Thoracic aorta (tissue), 2 donors: ENCODE measurements at places on chromosomes 6 and 20. TPM values are rescaled to one million over a fixed set of nuclear protein-coding genes. Genes with fewer than 3 reads are reported as not detected.

DNA sequence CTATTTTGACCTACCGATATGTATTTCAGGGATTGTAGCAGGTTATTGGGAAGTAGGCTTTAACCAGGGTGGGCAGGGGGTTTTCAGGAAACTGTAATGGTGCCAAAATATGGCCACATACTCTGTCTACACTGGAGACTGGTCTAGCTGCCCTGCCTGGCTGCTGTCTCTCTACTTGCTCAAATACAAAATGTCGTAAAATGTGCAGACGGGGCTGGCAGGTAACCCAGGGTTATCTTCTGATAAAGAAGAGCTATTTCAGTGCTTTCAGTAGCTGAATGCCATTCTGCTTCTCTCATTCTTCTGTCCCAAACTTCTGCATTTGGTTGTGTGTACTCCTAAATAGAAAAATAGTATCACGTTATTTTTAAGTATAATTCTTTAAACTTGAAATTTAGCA is 616.2 kb downstream of the EPM2A start:
- no peak for DNase-seq

- DNase-seq, result no peak
Observed at GRCh38 chr6:57209030-57209429, 13.1 kb downstream of the RAB23 start.

IL17F gene
- total RNA-seq, result not detected

GRCh38 chr20:24914388-24915241 is 34.5 kb upstream of the CST7 start:
- no peak for DNase-seq

OXT gene
- not detected for total RNA-seq

TRDN gene
- not detected for total RNA-seq

POPDC3 gene
- total RNA-seq, result not detected

GRCh38 chr20:38454556-38455473 is 17.8 kb upstream of the RALGAPB start:
- no peak for DNase-seq

DNA sequence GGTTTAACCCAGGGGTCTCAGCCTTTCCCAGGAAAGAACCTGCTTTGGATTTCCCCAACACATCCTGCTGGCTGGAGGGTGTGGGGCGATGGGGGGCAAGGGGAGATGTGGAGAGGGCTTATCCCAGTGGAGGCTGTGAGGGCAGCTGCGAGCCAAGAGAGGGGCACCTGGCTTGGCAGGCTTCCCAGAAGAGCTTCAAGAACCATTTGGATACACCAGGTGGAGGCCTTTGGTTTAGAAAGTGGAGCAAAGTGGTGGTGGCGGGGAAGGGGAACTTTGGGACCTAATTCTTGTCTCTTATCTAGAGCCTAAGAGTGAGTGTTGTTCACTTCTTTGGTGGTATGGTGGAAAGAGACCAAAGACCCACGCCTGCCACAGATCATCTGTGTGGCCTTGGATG is 12.4 kb downstream of the CD40 start:
- no peak for DNase-seq

DNA sequence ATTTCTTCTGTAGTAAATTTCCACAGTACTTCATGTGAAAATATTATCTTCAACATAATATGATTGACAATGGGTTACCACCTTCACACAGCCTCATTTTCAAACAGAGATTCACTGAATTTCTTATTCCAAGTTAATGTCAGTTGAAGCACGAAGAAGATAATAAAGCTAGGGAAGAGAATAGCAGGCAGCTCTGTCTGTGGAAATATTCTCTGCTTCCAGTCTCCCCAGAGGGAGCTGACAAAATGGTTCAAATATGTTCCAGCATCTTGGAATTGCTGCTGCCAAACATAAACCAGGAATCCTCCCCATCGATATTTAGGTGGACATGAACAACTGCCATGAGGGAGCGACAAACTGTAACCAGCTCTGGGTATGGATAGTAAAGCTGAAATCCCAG is 224.8 kb downstream of the GJA1 start:
- DNase-seq, result no peak

- no peak for DNase-seq
Observed at GRCh38 chr6:160457823-160458222, 109.6 kb downstream of the SLC22A3 start.

DNA sequence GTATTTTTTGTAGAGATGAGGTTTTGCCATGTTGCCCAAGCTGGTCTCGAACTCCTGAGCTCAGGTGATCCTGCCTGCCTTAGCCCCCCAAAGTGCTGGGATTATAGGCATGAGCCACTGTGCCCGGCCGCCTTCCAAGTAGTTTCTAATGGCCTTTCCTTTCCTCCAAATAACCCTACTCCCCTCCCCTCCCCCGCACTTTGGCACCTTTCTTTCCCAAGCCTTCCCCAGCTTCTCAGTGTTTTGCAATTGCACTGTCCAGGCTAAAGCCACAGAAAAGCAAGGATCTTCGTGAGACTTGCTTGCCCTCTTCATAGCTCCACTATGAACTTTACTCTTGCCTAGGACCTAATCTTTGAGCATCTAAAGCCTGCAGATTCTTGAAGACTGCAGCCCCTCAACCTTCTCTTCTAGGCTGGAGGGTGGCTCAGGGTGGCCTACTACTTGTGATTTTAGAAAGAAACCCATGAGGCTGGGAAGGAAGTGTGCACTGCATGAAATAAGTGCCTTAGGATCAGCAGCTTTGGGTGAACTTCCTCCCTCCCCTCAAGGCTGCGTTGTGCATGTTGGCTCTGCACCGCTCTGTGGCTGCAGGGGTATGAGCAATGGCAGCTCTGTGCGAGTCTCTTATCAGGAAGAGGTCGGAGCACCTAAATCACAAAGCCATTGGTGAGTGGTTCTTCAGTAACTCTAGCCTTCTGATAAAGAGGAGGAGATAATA is 152.4 kb upstream of the SNX9 start:
- DNase-seq, result no peak

GRCh38 chr6:30130887-30131862 is 4.8 kb upstream of the TRIM40 start:
- no peak for DNase-seq

- DNase-seq, result no peak
Observed at GRCh38 chr6:43055966-43056365, 2.3 kb upstream of the CUL7 start.

TMEM200A gene
- total RNA-seq, result 3.7 TPM

DNA sequence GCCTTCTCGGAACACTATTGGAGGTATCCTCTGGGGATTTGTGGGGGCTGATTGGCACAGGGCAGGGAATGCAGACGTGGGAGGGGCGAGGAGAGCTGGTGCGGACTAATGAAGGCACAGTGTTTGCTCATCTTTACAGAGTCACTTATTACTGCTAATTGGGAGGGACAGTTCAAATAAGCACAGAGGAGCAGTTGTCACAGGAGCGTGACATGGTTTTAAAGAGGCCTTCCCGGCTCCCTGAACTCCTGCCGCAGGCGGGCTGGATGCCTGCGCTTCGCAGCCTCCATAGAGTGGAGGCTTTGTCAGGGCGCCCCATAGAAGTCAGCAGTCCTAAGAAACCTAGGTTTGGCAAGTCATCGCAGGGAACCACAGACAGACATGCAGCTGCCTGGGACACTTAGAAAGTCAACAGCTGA is 149.6 kb downstream of the LINC00237 start:
- no peak for DNase-seq

DNA sequence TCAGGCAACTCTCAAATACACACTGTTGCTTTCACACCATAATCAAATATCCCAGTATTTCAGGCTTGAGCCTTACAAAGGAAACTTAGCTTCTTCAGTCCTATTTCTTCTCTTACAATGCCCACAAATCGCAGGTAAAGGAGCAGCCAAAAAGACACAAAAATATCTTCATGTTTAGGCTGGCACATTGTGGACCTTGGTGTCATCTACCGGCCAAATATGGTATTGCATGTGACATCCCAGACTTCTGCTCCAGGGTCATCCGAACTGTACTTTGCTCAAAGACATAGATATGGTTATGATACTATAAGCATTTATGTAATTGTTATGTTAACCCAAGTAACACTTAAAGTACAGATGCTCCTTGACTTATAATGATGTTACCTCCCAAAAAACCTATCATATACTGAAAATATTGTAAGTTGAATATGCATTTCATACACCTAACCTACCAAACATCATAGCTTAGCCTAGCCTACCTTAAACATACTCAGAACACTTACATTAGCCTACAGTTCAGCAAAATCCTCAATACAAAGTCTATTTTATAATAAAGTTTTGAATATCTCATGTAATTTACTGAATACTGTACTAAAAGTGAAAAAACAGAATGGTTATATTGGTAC is 4.6 kb downstream of the OR2H2 start:
- DNase-seq, result no peak

DNA sequence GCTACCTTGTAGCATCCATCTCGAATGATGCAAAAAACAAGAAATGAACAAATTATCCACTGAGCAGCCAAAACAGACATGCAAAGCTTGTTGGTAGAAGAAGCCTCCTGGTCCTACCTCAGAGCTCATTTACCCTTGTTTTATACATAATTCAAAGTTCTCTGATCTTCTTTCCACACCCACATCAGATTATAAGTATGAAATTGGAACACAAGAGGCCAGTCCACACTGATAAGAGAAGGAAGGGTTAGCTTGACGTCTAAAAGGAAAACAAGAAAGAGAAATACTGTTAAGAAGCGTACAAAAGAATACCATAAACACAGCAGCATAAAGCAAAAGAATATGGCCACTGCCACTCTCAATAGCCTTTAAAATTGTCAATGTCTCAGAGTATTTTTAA is 49.7 kb downstream of the FAM83B start:
- DNase-seq, result no peak

DNA sequence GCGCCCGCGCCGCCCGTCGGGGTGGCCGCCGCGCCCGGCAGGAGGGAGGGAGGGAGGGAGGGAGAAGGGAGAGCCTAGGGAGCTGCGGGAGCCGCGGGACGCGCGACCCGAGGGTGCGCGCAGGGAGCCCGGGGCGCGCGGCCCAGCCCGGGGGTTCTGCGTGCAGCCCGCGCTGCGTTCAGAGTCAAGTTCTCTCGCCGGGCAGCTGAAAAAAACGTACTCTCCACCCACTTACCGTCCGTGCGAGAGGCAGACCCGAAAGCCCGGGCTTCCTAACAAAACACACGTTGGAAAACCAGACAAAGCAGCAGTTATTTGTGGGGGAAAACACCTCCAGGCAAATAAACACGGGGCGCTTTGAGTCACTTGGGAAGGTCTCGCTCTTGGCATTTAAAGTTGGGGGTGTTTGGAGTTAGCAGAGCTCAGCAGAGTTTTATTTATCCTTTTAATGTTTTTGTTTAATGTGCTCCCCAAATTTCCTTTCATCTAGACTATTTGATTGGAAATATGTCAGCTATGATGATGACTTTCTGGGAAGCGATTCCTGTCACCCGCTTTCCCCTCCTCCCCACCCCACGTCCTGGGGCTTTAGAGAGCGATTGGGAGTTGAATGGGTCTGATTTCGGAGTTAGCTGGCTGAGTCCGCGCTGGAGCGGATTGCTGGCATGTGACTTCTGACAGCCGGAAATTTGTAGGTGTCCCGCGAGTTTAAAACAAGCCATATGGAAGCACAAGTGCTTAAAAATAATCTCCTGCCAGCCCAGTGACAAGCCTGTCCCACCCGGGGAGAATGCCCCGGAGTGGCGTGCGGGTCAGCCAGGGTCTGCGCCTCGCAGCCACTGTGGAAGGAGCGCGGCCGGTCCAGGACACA is 1.1 kb downstream of the ESR1 start:
- no peak for DNase-seq

- no peak for DNase-seq
Observed at GRCh38 chr6:85401186-85402021, 48.5 kb upstream of the NT5E start.

DNA sequence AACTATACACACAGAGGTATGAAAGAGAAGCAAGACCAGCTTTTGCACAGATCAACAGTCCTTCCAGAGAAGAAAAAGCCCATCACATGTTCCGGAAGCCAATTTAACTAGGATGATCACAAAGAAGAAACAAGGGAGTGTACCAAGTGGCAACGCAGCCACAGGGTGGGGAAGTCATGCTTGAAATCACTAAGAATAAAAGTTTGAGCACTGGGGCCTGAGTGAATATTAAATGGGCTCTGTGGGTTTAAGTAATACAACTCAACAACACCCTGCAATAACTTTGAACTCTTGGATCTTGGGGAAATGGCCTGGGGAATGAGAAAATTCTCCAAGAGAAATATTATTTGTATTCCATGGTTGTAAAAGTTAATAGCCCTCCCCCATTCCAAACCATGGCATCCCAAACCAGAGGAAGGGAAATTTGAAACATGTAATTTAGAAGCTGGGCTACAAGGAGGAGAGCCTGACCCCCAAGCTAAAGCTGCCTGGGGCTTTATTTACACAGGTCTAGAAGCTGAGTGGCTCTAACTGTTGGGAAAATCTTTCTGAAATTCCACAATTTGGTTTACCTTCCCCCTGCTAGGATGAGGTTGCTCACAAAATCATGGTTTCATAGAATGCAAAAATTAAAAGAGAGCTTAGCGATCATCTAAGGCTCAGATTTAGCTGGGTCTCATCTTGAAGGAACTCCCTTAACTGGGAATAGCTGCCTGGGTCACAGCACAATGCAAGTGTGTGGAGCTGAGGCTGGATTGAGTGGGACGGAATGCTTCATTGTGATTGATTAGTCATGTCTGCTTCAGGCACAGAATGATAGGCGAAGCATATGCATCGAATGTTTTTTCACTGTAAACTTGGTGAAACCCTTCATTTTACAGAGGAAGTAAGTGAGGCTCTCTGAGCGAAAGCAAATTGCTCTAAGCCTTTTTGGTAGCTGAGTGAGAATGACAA is 143.6 kb downstream of the BMP7 start:
- DNase-seq, result no peak

CST2 gene
- not detected for total RNA-seq

DZANK1 gene
- total RNA-seq, result 3.7 TPM

GRCh38 chr20:25574411-25574810 is 10.9 kb downstream of the NINL start:
- no peak for DNase-seq

DNA sequence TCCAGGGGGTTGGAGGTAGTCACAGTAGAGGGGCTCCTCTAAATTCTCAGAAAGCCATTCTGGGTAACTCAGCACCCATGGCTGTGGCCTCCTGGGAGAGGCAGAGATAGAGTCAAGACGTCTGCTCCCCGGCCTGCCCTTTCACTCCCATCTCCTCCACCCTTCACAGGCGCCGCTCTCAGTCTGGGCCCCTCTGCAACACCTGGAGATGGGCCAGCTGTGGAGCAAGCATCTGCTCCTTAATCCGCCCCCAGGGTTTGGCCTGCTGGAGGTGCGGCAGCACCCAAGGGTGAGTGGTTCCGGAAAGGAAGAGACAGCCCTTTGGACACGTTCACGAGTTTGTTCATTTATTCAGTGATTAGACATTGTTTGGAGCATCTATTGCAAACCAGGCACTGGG is 271.3 kb downstream of the BMP7 start:
- no peak for DNase-seq

DNA sequence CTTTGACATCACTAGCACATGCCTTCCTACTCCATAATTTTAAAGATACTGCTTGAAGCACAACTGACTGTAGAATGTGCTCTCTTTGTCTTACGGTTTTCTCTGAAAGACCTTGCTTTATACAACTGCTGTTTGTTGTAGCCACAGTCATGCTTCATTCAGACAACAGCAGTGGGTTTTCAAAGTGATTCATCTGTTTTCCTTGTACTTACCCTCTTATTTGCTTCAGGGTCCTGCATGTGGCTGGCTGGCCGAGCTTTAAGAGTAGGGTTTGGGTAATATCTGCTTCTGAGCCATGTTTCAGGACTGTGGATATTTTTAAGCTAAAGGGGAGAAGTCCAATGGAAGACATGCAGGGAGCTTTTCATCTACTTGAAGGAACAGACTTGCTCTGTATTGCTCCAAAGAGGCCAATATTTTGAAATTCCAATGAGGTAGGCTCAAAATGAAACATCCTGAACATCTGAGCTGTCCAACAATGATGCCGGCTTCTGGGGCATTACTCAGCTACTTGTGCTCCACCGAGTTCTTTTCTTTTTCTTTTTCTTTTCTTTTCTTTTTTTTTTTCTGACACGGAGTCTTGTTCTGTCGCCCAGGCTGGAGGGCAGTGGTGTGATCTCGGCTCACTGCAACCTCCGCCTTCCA is 160.2 kb upstream of the SGK1 start:
- DNase-seq, result no peak
